ENCODE measurements at places on chromosomes 2 and 18. TPM values are rescaled to one million over a fixed set of nuclear protein-coding genes. Genes with fewer than 3 reads are reported as not detected.

The LRRTM4 gene
- total RNA-seq: not detected

The DOK6 gene
- total RNA-seq: not detected

The ZNF804A gene
- not detected for total RNA-seq

The BUB1 gene
- total RNA-seq: 65.2 TPM

The CKAP2L gene
- 23.0 TPM for total RNA-seq

The LONRF2 gene
- 0.08 TPM for total RNA-seq

The SLC4A5 gene
- 1.2 TPM for total RNA-seq

The RBBP8 gene
- 88.6 TPM for total RNA-seq

The EFHD1 gene
- 0.51 TPM for total RNA-seq

The LRATD1 gene
- total RNA-seq: not detected

The GAREM1 gene
- not detected for total RNA-seq

The TSPYL6 gene
- not detected for total RNA-seq

The REG3G gene
- not detected for total RNA-seq

Measured in activated CD8-positive, alpha-beta memory T cell treated with anti-CD3 and anti-CD28 coated beads for 36 hours (primary cell).